ENCODE measurements at places on chromosomes 3 and 15.

GRCh38 chr15:53454535-53454842 is 305.0 kb downstream of the WDR72 start:
- no peak for DNase-seq

GRCh38 chr15:60043744-60044435 is 39.8 kb downstream of the FOXB1 start:
- no peak for DNase-seq

GRCh38 chr3:99128235-99128634 is 226.7 kb upstream of the DCBLD2 start:
- DNase-seq: no peak

GRCh38 chr3:168877899-168878298 is 782.2 kb upstream of the GOLIM4 start:
- DNase-seq: peak; percentile 22

DNA sequence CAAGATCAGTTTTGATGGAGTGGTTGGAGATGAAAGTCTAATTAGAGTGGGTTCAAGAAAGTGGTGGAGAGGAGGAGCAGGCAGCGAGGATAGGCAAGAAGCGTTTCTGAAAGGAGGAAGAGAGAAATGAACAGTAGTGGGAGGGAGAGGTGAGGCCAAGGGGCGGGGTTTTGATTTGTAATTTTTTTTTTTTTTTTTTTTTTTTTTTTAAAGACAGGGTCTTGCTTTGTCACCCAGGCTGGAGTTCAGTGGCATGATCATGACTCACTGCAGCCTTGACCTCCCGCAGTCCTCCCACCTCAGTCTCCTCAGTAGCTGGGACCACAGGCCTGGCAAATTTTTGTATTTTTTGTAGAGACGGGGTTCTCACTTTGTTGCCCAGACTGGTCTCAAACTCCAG is 36.6 kb downstream of the MRAS start:
- no peak for DNase-seq

- DNase-seq: no peak
These were observed 48.8 kb downstream of the BLM start for GRCh38 chr15:90765966-90766365.

DNA sequence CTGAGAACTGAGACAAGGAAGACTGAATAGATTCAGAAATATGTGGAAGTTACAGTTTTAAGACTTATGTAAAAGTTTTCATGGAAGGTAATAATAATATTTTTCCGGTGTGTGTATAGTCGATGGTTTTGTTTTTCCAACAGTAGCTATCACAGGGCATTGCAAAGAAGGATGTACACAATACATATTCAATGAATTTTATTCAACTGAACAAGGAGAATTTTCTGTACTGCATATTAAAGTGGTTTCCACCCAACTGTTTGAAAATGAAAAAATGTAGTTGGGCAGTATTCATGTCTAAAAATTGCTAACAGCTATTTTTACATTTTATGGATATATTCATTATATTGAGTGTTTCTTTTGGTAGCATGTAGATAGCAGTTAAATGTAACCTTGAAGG is 350.3 kb upstream of the ATP10A start:
- DNase-seq: no peak

DNA sequence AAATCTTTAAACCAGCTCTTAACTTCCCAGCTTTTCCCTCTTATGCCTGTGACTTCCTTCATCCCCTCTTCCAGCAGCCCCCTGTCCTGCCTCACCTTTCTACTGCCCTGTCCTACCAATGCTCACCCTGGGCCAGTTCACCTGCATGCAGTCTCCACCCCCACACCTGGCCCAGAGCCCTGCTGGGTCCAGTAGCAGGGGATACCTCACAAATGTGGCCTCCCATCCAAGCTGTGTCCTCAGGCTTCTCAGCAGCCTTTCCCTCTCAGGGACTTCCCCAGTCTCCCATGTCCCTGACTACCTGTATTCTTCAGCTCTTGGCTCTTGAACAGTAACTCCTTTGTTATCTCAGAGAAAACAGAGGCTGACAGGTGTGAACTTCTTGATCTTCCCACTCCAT is 503.2 kb downstream of the MFSD1 start:
- DNase-seq: no peak

- no peak for DNase-seq
These were observed 331.0 kb downstream of the ZBTB20 start for GRCh38 chr3:114816052-114816451.

DNA sequence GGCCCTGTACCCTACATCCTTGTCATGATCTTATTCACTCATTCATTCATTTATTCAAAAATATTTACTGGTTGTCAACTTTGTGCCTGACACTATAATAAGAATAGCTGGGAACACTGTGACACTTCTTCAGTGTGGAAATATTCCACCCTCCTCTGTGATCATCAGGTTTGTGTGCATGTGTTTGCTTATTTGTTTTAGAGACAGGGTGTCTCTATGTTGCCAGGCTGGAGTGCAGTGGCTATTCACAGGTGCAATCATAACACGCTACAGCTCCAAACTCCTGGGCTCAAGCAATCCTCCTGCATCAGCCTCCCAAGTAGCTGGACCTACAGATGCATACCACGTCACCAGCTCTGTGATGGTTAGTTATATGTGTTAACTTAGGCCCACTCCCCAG is 50.0 kb upstream of the PLCL2 start:
- DNase-seq: no peak

GRCh38 chr3:113594066-113594465 is 61.7 kb downstream of the SIDT1 start:
- DNase-seq: peak; percentile 51

- no peak for DNase-seq
These were observed 35.4 kb downstream of the LIPC start for GRCh38 chr15:58467121-58467721.

- DNase-seq: no peak
These were observed 142.2 kb downstream of the ALDH1A2 start for GRCh38 chr15:57923306-57923705.

DNA sequence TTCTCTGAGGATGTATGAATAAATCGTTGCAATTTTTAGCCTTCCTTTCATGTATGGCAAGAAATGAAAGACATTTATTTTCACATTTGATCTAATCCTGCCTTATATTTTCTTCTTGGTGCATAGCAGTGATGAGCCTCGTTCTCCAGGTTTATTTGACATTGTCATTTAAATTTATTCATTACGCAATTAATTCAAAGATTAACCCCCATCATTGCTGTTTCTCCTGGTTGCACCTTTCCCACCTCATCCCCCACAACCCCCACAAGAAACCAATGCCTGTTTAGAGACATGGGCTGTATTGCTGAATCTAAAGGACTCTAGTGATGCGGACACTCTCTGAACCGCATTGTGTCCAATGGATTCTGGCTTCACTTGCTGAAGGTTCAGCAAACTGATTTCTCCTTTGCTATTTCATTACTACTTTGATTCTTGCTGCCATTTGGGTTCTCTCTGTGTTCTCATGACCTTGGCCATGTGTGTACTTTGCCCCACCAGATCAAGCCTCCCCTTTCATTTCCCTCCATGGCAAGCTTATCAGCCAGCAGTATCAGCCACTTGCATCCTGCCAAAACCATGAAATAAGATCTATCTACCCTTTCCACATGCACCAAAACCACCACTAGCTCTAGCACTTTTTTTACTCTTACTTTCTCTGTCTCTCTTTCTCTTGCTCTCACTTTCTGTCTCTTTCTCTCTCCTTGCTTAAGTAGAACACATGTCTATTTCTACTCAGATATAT is 382.7 kb downstream of the GBE1 start:
- DNase-seq: no peak

GRCh38 chr15:80199869-80200268 is 47.1 kb downstream of the FAH start:
- no peak for DNase-seq

GRCh38 chr3:54378184-54378583 is 255.8 kb downstream of the CACNA2D3 start:
- no peak for DNase-seq

- DNase-seq: no peak
These were observed 101.6 kb downstream of the LRTM1 start for GRCh38 chr3:54826251-54826691.

GRCh38 chr3:42651248-42652091 is 2.0 kb upstream of the ZBTB47 start:
- DNase-seq: no peak

DNA sequence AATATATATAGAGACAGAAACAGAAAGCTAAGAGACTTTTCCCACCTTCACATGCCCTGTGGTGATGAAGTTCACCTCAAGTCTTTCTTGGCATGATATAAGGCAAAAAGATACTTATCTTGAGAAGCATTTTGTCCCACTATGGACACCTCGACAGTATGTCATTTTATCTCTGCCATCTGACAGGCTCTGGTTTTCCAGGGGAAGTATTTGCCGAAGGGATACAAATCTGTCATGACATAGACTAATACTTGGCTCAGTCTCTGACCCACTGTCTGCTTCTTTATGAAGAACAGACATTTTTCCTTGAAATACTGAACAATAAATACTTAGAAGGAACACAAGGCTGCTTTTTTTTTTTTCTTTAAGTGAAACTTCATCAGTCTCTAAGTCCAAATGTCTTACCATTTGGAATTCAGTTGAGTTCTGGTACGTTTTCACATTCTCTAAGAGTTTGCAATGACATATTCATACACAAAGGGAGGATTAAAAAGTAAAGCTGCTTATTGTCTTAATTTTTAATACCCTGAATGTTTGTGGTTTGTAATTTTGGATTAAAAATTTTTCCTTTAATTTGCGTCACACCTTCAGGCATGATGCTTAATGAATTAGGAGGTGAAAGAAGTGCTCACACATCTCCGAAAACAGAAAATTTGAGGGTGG is 87.8 kb upstream of the LMOD3 start:
- DNase-seq: no peak

- no peak for DNase-seq
These were observed 16.0 kb downstream of the CMSS1 start for GRCh38 chr3:99833617-99834205.

- DNase-seq: no peak
These were observed 165.2 kb upstream of the STT3B start for GRCh38 chr3:31367518-31367917.

DNA sequence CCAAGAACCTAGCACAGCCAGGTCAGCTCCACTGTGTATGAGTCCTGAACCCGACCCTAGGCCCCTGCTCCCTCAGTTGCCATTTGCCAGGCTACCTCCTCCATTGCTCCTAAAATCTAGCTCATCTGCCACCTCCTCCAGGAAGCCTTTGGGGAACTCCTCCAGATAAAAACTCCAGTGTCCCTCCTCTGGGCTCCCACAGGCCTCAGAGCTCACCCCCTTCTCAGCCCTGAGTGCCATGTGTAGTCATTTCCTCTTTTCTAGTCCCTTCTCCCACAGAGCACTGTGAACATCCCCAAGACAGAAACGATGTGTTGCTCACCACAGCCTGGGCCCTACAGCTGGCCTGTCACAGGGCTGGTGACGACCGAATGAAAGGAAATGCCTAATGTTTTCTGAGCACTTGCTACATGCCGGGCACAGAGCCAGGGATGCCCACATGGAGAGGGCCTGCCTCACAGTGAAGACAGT is 61.0 kb downstream of the IQSEC1 start:
- DNase-seq: no peak

- no peak for DNase-seq
These were observed 439.9 kb upstream of the RBMS3 start for GRCh38 chr3:28840976-28841376.

DNA sequence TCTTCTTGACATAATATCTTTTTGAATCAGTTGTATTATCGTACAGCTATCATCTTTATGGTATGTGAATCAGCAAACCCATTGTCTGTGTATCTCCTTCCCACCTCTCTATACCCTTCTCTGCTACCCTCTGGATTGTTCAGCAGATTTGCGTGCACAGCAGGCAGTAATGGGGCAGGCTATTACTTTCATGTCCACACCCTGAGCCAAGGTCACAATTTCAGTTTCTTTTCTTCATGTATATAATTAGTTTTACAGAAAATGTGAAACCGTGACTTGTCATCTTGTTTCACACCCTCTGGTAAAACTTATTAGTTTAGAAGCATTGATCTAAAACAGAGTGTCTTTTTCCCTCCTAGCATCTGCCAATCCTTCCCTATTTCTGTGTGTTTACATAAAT is 770.4 kb upstream of the SEMA6D start:
- DNase-seq: no peak

DNA sequence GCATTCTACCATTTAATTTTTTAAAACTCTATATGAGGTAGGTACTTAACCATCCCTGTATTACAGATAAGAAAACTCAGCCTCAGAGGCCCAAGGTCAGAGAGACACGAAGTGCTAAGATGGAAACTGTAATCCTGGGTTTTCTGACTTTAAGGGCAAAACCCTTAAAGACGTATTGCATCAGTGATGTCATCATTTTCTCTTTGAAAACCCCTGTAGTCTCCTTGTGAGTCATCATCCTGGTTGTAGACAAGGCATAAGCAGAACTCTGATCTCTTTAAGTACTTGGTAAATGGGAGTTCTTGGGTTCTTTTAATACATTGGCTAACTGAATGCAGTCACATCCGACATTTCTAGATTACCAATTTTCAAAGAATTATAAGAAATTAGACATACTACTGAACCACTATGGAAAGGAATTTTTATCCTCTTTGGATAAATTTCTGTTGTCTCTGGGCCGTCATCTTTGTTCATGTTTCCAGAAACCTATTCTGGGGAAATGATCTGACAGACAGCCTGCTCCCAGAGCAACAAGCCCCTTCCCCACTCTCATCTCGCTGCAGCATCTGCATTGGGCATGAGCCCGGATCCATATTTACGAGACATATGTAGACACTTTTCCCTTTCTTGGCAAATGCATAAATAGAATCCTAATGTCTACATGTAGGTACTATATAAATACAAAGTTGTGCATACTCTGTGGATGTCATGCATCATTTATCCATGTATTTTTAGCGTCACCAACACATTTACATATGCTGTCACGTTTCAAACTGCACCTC is 48.7 kb upstream of the MDFIC2 start:
- DNase-seq: no peak

DNA sequence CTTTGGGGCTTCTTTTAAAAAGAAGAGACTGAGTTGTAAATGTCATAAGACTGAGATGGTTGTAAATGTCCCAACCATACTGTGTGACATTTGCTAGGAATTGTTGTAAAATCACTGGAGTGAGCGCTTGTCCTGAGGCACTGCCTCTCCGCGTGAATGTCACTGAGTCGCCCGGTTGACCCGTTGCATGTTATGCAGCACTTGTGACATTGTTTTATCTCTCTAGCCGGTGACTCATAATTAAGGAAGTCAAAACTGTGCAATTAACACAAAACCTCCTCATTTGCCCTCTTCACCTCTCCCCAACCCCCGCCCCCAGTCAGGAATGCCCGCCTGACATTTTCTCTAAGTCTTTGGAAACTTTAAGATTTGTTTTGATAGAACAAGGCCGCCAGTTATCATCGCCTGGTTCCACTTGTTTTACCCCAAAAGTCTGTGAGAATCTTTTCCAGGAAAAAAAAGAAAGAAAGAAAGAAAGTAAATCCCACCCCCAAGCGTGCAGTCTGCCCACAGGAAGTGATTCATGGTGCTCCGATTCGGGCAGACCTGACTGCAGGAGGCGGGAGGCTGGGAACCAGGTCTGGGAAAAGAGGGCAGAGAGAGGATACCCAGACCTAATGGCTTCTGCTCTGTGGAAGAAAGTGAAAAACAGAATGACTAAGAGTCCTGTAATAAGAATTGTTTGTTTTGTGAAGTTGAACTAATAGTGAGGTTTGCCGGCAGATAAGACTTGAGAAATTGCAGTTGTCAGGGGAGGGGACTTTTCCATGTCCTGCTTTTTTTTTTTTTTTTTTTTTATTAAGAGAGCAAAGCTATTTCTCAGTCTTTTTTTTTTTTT is 84.8 kb downstream of the SMAD3 start:
- DNase-seq: no peak
